ENCODE measurements at places on chromosomes 4 and X. TPM values are rescaled to one million over a fixed set of nuclear protein-coding genes. Genes with fewer than 3 reads are reported as not detected.

GRCh38 chr4:105198541-105198940, 51.9 kb downstream of the TET2 start:
- peaks cover 5% of the 10 kb centered on the region for H3K4me1 ChIP-seq
- H3K36me3 ChIP-seq: no peaks in the 10 kb centered on the region
- DNase-seq: no peak
- peaks cover 1% of the 10 kb centered on the region for H3K27me3 ChIP-seq
- H3K4me3 ChIP-seq: no peak overlapping the region

DNA sequence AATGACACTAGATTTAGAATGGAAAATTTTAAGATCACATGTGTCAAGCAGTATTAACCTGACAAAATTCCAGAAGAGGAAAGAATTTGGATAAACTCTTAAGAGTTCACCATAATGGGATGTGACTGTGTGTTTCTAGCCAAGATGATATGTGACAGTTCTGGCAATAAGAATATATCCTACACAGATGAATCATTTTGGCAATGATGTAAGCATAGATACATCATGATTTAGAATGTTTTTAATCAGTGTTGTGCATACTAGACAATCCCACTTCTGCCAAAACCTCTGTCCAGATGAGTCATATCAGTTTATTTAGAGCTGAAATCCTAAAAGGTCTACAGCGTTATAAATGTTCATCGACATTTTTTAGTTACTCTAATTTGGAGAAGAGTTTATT, 48.8 kb downstream of the PTCHD1 start:
- no peaks in the 10 kb centered on the region for H3K36me3 ChIP-seq
- DNase-seq: no peak
- peaks cover 4% of the 10 kb centered on the region for H3K4me1 ChIP-seq
- no peak overlapping the region for H3K27ac ChIP-seq
- H3K4me3 ChIP-seq: no peak overlapping the region

Gene SAGE1
- total RNA-seq: 0.15 TPM

Gene ZAR1
- not detected for total RNA-seq

GRCh38 chrX:101803451-101803850, 128.4 kb downstream of the ZMAT1 start:
- H3K27ac ChIP-seq: no peak overlapping the region
- DNase-seq: no peak
- H3K27me3 ChIP-seq: no peaks in the 10 kb centered on the region
- no peaks in the 10 kb centered on the region for H3K4me1 ChIP-seq
- H3K36me3 ChIP-seq: no peaks in the 10 kb centered on the region

Gene ATP2B3
- 0.10 TPM for total RNA-seq

GRCh38 chr4:86594559-86595425, 677 bp downstream of the PTPN13 start:
- H3K27me3 ChIP-seq: peaks cover 8% of the 10 kb centered on the region
- no peaks in the 10 kb centered on the region for H3K36me3 ChIP-seq
- DNase-seq: peak; percentile 55
- peak overlapping the region; percentile 45 for H3K27ac ChIP-seq
- H3K4me1 ChIP-seq: peaks cover 16% of the 10 kb centered on the region

DNA sequence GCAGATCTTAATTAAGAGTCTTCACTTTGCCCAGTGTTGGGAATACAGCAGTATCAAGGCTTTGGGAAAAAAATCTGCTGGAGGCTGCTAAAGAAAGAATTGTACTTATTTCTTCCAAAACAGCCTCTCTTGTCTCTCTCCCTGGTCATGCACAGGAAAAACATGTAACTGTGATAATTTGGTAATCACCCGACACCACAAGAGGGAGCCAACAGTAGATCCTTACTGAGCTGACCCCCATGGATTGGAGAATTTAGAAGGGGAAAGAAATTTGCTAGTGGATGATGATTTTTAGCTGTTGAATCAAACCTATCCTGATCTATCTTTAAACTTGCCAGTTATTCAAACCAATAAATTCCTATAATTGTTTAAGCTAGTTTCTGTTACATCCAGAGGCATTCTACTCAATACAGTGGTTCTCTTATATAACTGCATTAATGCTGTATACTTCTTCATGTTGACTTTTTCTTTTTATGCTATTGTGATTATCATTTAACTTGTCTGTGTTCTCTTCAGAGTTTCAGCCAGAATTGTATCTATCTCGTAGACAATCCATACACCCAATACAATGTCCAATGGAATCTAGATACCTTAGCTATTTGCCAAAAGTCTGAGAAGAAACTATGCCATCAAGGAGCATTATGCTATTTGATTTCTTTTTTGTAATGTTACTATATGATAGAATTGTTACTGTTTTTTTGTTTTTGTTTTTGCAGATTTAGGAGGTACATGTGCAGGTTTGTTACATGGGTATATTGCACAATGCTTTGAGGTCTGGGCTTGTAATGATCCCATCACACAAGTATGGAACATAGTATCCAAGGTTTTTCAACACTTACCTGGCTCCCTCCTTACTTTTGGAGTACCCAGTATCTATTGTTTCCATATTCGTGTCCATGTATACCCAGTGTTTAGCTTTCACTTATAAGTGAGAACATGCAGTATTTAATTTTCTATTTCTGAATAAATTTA, 31.3 kb upstream of the ARHGEF38 start:
- DNase-seq: peak; percentile 60
- H3K4me3 ChIP-seq: no peak overlapping the region
- no peaks in the 10 kb centered on the region for H3K27me3 ChIP-seq
- H3K4me1 ChIP-seq: no peaks in the 10 kb centered on the region
- H3K27ac ChIP-seq: no peak overlapping the region

Gene GAGE12E
- not detected for total RNA-seq

DNA sequence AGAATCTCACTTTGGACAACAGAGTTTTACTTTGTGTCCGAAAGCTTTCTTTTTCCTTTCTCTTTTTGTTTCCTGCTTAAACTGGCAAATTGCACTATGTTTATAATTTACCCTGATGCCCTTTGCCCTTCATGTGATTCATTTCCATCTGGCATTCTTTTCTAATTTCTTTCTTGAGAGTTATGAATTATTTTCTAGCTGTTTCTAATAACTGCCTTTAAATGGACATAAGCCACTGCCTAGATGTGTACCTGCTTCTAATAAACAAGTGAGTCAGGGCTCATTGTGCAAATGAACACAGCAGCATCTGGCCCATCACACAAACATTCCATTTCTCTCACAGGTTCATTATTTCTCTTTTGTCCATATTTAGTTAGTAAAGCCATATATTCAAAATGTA, 242.3 kb upstream of the GPRIN3 start:
- H3K4me1 ChIP-seq: no peaks in the 10 kb centered on the region
- no peaks in the 10 kb centered on the region for H3K27me3 ChIP-seq
- H3K4me3 ChIP-seq: no peak overlapping the region
- no peak for DNase-seq
- H3K36me3 ChIP-seq: no peaks in the 10 kb centered on the region
- H3K27ac ChIP-seq: no peak overlapping the region

DNA sequence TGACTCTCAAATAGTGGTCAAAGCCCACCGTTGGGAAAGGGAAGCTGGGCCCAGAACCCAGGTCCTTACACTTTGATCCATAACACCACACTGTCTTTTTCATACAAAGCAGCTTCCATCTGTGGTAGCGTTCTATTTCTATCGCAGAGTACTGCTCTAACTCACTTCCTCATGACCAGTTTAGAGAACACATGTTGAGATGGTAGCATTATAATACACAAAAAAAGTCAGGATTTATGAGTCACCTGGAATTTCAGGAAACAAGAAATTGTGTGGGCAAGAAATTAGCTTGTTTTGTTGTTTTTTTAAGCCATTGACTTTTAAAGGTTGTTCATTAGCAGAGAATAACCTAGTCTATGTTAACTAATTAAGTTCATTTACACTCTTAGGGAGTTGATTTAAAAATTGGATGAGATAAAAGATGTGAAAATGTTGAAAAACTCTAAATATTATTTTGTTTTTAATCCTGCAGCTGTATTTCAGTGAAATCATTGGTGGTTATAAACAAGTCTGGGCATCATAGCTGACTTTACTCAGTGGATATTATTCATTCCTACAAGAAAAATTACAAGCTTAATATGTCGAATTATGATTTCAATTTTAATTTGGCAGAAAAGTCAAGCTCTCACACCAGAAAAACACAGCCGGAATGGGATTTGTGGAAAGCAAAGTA, 1011.1 kb upstream of the HS3ST1 start:
- DNase-seq: no peak
- no peaks in the 10 kb centered on the region for H3K27me3 ChIP-seq
- H3K36me3 ChIP-seq: no peaks in the 10 kb centered on the region
- no peak overlapping the region for H3K4me3 ChIP-seq

GRCh38 chr4:38606587-38606905, 57.5 kb upstream of the KLF3 start:
- peaks cover 6% of the 10 kb centered on the region for H3K27me3 ChIP-seq
- DNase-seq: no peak
- no peak overlapping the region for H3K27ac ChIP-seq
- peaks cover 43% of the 10 kb centered on the region for H3K4me1 ChIP-seq
- no peak overlapping the region for H3K4me3 ChIP-seq

- H3K27ac ChIP-seq: no peak overlapping the region
- H3K4me3 ChIP-seq: no peak overlapping the region
- peaks cover 19% of the 10 kb centered on the region for H3K4me1 ChIP-seq
- H3K27me3 ChIP-seq: peaks cover 1% of the 10 kb centered on the region
- DNase-seq: no peak
- H3K36me3 ChIP-seq: no peaks in the 10 kb centered on the region
Observed at GRCh38 chr4:139969635-139970266, 184.2 kb downstream of the MAML3 start.

Gene GRIA2
- total RNA-seq: 0.13 TPM

Gene ADH1B
- not detected for total RNA-seq

- DNase-seq: no peak
- no peak overlapping the region for H3K4me3 ChIP-seq
- no peaks in the 10 kb centered on the region for H3K36me3 ChIP-seq
- H3K27ac ChIP-seq: no peak overlapping the region
Observed at GRCh38 chr4:178752954-178753525, 1310.8 kb upstream of the AGA start.

GRCh38 chr4:169604131-169604900, 8.1 kb downstream of the NEK1 start:
- no peak for DNase-seq
- no peaks in the 10 kb centered on the region for H3K27me3 ChIP-seq
- no peaks in the 10 kb centered on the region for H3K4me1 ChIP-seq
- no peak overlapping the region for H3K4me3 ChIP-seq
- no peak overlapping the region for H3K27ac ChIP-seq

DNA sequence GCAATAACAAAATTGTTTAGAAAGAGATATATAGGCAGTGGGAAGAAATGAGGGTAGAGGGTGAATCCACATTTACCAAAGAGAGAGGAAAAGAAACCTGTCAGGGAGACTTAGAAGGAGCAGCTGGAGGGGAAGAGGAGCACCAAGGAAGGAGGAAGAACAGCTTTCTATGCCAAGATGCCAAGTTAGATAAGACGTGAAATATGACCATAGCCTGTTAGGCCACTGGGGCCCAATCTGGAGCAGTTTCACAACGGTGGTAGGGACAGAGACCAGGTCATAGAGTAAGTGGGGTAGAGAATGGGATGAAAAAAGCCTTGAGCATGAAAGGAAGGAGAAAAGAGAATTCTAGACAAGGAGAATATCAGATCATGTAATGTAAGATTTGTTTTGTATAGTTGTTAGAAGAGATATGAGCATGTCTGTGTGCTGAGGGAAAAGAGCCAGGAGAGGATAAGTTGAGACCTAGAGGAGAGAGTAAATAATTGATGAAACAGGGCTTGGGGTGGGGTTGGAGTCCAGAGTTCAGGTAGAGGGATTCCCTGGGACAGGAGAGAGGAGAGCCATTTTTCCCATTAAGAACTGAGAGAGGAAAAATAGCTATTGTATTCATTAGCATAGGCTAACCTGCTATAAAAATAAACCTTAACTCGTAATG, 4.4 kb upstream of the SOWAHB start:
- H3K36me3 ChIP-seq: peaks cover 25% of the 10 kb centered on the region
- H3K4me3 ChIP-seq: no peak overlapping the region
- H3K27ac ChIP-seq: no peak overlapping the region
- DNase-seq: no peak
- no peaks in the 10 kb centered on the region for H3K27me3 ChIP-seq

GRCh38 chrX:65705439-65705838, 38.0 kb downstream of the MSN start:
- peaks cover 26% of the 10 kb centered on the region for H3K36me3 ChIP-seq
- H3K4me1 ChIP-seq: peaks cover 45% of the 10 kb centered on the region
- H3K27ac ChIP-seq: peak overlapping the region; percentile 89
- no peak for DNase-seq

DNA sequence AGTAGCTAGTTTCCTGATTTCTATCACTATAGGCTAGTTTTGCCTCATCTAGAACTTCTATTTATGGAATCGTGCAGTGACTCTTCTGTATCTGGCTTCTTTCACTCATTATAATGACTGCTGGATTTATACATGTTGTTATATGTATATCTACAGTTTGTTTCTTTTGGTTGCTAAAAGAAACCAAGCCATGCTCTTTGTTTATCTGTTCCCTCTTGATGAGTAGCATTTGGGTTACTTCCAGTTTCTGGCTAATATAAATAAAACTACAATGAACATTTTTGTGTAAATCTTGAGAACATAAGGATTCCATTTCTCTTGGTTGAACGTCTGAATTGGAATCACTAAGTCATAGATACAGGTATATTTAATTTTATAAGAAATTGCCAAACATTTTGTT, 73.9 kb downstream of the ARHGAP24 start:
- peaks cover 2% of the 10 kb centered on the region for H3K4me1 ChIP-seq
- no peaks in the 10 kb centered on the region for H3K36me3 ChIP-seq
- H3K27me3 ChIP-seq: no peaks in the 10 kb centered on the region
- no peak for DNase-seq
- no peak overlapping the region for H3K4me3 ChIP-seq

GRCh38 chr4:139664442-139664841, 1.2 kb upstream of the MGST2 start:
- H3K27ac ChIP-seq: no peak overlapping the region
- peaks cover 14% of the 10 kb centered on the region for H3K36me3 ChIP-seq
- no peak for DNase-seq
- H3K4me1 ChIP-seq: peaks cover 62% of the 10 kb centered on the region
- peaks cover 6% of the 10 kb centered on the region for H3K27me3 ChIP-seq

Gene CC2D2A
- total RNA-seq: 43.0 TPM

GRCh38 chr4:9765091-9765490, 16.3 kb upstream of the DRD5 start:
- no peak overlapping the region for H3K4me3 ChIP-seq
- no peaks in the 10 kb centered on the region for H3K4me1 ChIP-seq
- H3K36me3 ChIP-seq: no peaks in the 10 kb centered on the region
- peak; percentile 62 for DNase-seq
- peaks cover 8% of the 10 kb centered on the region for H3K27me3 ChIP-seq

Gene RBM46
- total RNA-seq: not detected

- DNase-seq: peak; percentile 23
- no peaks in the 10 kb centered on the region for H3K36me3 ChIP-seq
- H3K27ac ChIP-seq: peak overlapping the region; percentile 32
- peaks cover 11% of the 10 kb centered on the region for H3K4me1 ChIP-seq
Observed at GRCh38 chr4:56757821-56758411, 63.6 kb downstream of the SPINK2 start.

Gene PDE6B
- 5.1 TPM for total RNA-seq

All from endothelial cell (in vitro differentiated cells).